ENCODE measurements at places on chromosomes 2 and 18.

GRCh38 chr2:230671117-230671516 lies 41.5 kb upstream of the CAB39 start:
- no peak for DNase-seq

GRCh38 chr18:25831301-25831701 lies 259.1 kb downstream of the SS18 start:
- DNase-seq, result no peak

DNA sequence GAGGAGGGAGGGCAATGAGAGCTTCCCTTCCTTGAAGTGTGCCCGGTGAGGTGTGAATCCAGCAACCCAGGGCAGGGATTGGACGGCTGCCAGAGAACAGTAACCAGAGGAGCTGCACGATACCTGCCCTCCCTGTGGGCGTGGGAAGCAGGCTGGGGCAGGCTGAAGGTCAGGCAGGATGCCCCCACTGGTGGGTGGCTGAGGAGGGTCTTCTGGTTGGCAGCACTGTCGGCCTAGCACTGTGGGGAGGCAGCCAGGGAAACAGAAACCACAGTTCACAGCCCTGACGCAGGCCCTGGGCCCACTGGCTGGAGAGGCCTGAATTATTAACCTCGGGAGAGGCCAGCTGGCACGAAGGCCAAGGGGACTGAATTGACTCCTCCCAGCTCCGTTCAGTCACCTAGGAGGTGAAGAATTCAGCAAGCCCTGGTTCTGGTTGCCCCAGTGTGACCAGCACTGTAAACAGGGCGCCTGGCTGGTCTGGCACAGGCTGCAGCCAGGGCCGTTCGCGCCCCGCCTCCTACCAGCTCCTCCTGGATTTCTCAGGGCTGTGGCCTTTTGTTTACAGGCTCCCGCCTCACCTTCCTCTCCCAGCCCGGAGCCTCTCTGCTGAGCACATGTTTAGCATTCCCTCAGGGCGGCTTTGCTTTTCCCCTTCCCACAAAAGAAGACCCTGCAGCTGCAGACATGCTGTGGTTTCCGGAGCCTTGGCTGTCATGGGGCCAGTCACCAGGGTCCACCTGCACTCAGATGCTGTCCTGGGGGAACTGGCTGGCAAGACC lies 97.8 kb downstream of the B3GNT2 start:
- no peak for DNase-seq

DNA sequence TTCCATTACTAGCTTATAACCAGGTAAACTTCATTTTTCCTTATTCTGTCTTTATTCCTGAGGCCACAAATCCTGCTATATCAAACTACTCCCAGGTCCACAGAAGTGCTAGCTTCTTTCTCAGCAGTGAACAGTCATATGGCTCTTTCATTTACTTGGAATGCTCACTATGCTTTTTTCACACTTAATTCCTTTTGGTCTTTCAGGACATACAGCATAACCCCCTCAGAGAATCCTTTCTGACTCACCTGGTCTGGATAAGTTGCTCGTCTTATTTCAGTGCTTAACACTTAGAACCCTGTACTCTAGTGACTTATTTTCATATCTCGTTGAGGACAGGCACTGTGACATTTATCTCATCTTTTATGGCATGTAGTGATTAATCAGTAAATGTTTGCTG lies 325.0 kb upstream of the UBE2E3 start:
- DNase-seq, result no peak

- no peak for DNase-seq
Measured at GRCh38 chr18:75160364-75160763, 48.6 kb downstream of the PTGR3 start.

Measured in stimulated activated CD8-positive, alpha-beta memory T cell treated with anti-CD3 and anti-CD28 coated beads, Interleukin-4, amount 100 ng/mL, for 1 hour (primary cell).